ENCODE measurements at places on chromosomes 7 and 10. TPM values are rescaled to one million over a fixed set of nuclear protein-coding genes. Genes with fewer than 3 reads are reported as not detected.

The LMOD2 gene
- not detected for total RNA-seq

The RAPGEF5 gene
- 13.3 TPM for total RNA-seq

The UNC5B gene
- total RNA-seq = 28.4 TPM

The NAT16 gene
- 0.50 TPM for total RNA-seq

The AS3MT gene
- 16.5 TPM for total RNA-seq

The SUN3 gene
- not detected for total RNA-seq

The PRXL2A gene
- total RNA-seq = 47.1 TPM

The FANK1 gene
- total RNA-seq = 0.68 TPM

The SNX10 gene
- total RNA-seq = 9.6 TPM

The FOXI2 gene
- 0.29 TPM for total RNA-seq

The RINT1 gene
- total RNA-seq = 21.5 TPM

The TMEM229A gene
- total RNA-seq = 0.46 TPM

The ABLIM1 gene
- 32.1 TPM for total RNA-seq

The CDNF gene
- 1.3 TPM for total RNA-seq

The SIRT1 gene
- 76.7 TPM for total RNA-seq

The ZNF777 gene
- total RNA-seq = 15.9 TPM

The ELN gene
- total RNA-seq = 0.55 TPM

The BCL7B gene
- 48.9 TPM for total RNA-seq

The LLCFC1 gene
- not detected for total RNA-seq

The SUGCT gene
- 2.7 TPM for total RNA-seq

The DENND2A gene
- total RNA-seq = 8.2 TPM

The CDHR3 gene
- total RNA-seq = 3.8 TPM

All from H9 (cell line).